ENCODE measurements at places on chromosomes 5 and 9.
A peak's percentile ranks its signal among the peaks of the same experiment; 100 is the strongest.

GRCh38 chr9:108565651-108566378, 290.0 kb downstream of the ACTL7B start:
- DNase-seq, result peak; percentile 23

DNA sequence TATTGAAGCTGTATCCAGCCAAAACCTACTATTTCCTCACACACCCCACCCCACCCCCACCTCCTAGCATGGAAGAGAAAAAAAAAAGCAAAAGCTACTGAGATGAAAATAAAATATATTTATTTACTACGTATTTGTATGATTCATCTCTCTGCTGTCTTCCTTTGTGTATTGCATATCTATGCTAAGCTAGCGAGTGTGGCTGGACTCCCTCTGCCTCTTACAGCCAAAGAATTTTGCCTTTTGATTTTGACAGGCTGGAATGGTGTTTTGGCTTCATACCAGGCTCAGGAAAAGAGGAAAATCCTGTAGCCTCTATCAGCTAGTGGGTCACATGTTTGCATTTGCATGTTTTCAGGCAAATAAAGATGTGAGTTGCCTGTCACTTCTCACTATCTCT, 2.2 kb downstream of the ABLIM3 start:
- DNase-seq, result no peak

GRCh38 chr5:164214698-164215097, 709.3 kb downstream of the MAT2B start:
- no peak for DNase-seq

DNA sequence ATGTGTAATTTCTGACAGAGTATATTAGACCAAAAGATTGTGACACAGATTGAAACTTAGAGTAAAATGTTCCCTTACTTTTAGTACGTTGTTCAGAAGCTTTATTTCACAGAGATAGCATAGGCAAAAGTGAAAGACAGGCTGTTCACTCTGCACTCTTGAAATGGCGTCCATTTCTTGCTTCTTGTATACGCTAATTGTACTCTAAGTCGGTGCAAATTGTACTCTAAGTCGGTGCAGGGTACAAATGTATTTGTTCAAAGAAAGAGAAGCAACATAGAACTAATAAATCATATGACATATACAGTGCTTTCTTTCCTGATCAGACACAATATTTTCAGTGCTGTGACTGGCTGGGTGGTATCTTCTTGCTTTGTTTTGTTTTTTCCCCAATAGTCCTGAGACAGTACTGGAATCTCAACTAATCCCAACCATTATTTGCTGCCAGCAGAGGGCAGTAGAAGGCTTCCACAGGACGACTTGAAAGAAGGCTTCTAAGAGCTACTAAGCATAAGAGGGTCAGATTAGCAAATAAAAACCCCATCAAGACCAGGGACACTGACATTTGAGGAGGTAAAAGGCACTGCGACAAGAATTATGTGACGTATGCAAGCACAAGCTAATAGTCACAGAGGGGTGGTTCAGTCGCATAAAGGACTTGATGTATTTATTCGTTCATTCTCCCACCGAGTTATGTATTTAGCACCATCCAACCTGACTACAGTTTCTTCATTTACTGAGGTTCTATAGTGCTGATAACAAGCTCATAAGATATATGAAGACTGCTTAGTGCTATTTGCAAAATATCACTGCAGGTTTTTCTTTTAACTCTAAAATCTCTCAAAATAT, 831.8 kb downstream of the TAF11L14 start:
- no peak for DNase-seq

DNA sequence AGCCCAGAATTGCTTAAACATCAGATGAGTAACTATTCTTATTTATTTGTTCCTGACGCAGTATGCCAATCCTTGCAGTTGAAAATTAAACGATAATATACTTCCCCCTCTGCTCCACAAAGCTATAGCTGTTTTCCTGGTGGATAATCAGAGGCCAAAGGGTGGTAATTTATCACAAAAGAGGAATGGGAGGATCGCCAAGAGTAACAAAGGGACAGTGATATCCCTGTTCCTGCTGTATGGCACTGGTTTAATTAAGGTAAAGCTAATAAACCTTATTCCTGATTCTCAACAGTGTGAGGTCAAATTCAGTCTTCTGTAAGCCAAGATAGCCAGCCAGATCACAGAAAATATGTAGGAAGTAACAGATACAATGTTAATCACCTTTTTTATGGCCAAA, 33.4 kb upstream of the PTGER4 start:
- no peak for DNase-seq

DNA sequence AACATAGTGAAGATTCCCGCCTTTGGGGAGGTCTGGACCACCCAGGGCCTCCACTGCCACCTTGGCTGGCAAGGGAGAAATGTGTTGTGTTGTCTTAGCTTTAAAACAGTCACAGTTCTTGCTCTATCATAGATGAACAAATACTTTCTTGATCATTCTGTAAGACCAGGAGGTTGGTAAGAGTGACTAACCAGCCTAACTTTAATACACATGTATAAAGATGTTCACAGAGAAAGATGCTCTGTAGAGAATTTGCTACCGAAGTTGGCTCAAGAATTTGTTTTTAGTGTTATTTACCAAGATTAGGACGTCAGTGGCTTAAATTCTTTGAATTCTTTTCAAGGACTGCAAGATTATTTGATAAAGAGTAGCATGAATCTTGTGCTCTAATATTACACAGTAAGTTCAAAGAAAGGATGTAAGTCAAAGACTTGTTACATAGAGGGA, 28.4 kb downstream of the GLRX start:
- DNase-seq, result no peak

GRCh38 chr9:85444243-85444642, 297.5 kb downstream of the AGTPBP1 start:
- DNase-seq, result no peak

GRCh38 chr5:14946815-14947620, 75.4 kb upstream of the ANKH start:
- DNase-seq, result no peak

GRCh38 chr9:101254733-101255433, 129.9 kb downstream of the BAAT start:
- DNase-seq, result no peak

GRCh38 chr5:150567031-150567717, 59.2 kb downstream of the NDST1 start:
- DNase-seq, result no peak

GRCh38 chr9:81461196-81461595, 228.2 kb downstream of the TLE1 start:
- no peak for DNase-seq

- DNase-seq, result no peak
Observed at GRCh38 chr5:117455236-117456233, 880.9 kb upstream of the SEMA6A start.

DNA sequence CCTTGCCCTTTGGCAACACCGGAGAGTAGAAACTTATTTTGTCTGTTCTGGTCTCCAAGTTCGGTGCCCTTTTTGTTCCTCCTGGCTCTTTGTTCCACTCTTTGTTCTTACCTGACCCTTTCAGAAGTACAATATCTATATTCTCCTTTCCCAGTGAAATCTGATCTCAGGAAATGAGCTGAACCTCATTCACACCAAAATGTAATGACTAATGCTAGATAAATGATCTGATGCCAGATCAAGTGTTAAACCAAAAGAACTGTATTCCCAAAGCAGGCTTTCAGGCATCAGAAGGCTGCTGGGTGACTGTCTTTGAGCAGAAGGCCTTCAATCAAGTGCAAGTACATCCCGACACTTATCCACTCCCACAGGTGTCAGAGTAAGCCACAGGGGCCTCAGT, 156.4 kb downstream of the SPOCK1 start:
- DNase-seq, result no peak

GRCh38 chr5:110309222-110309621, 417.2 kb downstream of the TMEM232 start:
- no peak for DNase-seq

DNA sequence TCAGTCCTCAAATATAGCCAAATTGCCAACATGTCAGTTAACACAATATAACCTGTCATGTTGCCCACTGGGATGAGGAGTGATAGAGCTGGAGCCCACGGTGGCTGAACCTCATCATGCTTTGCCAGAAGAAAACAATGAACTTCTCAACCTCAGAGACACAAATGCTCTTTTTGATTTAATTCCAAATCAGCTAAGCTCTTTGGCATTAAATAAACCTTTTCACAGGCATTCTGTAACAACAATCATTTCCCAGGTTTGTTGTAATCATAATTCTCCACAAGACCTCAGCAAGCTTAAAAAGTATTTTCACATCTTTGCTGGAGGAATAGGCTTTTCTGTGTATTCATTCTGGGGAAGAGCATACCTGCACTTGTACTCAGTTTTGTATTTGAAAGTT, 830.9 kb downstream of the MAT2B start:
- no peak for DNase-seq

- no peak for DNase-seq
Observed at GRCh38 chr9:127523312-127523851, 72.1 kb downstream of the LRSAM1 start.

GRCh38 chr9:110257097-110257841, 962 bp upstream of the TXN start:
- no peak for DNase-seq

GRCh38 chr5:103561685-103562452, 720 bp downstream of the NUDT12 start:
- DNase-seq, result no peak

DNA sequence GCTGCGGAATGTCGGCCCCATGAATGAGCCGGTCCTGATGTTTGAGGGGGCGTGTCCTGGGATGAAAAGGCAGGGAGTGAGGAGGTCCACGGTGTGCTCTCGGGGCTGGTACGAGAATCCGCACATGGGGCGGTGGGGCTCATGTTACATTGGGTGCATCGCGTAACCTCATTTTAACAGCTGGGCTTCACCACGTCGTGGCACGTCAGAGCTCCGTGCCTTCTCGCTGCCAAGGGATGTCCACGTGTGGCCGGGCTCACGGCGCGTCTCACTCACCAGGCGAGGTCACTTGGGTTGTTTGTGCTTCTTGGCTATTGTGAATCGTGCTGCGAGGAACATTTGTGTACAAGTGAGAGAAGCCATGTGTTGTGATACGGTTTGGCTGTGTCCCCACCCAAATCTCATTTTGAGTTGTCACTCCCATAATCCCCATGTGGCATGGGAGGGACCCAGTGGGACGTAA, 29.1 kb upstream of the IRX4 start:
- no peak for DNase-seq

- no peak for DNase-seq
Observed at GRCh38 chr9:72680593-72681282, 159.3 kb downstream of the TMC1 start.

- DNase-seq, result no peak
Observed at GRCh38 chr5:4254736-4255135, 659.1 kb downstream of the IRX1 start.

DNA sequence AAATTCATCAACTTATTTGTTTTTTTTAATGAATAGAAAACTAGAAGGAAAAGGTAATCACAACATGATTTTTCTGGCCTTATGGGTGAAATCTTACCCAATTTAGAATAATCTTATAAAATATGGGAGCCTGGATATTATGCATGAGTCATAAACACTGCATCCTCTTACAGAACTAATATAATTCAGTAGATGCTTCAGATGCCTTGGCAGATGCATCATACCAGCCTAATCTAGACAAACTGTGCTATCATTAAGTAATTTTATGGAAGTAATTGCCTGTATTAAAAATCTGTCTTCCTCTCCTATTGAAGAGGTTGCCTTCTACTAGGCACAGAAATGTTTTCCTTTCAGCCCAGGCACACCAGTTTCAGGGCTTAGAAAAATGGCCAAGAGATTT, 2384.6 kb upstream of the WWC1 start:
- DNase-seq, result no peak

DNA sequence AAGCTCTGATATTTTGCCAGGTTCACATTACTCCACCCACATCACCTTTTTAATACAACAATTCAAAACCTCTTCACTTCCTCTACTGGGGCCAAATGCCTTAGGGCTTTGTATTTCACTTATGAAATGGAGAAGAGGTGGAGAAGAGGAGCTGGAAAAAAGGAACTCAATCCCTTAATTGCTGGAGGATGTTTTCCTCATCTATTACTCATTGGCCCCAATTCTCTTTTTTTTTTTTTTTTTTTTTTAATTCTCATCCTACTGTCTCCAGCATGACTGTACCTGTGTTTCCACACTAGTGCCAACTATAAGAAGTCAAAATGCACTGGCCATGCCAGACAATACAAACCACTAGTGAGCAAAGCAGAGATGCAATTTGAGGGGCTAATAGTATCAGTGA, 20.9 kb downstream of the FAM13B start:
- no peak for DNase-seq

DNA sequence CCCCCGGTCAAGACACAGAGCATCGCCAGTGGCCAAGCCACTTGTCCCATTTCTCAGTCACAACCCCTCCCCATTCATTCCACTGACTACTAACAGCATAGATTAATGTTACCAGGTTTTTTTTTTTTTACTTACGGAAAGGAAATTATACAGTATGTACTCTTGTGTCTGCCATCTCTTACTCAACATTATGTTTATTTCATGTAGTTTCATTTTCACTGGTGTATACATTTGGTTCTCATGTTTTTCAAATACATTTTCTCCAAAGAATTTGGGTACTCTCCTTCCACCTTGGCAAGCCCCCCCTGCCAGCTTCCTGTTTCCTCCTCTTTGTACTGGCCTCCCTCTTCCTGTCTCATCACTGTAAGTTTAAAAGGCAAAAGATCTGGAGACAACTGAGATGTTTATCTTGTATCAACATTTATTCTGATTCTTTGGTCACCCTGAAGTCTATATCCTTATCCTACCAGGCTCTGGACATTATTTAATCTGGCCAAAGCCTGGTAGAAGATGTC, 207.3 kb downstream of the SAXO1 start:
- DNase-seq, result no peak

DNA sequence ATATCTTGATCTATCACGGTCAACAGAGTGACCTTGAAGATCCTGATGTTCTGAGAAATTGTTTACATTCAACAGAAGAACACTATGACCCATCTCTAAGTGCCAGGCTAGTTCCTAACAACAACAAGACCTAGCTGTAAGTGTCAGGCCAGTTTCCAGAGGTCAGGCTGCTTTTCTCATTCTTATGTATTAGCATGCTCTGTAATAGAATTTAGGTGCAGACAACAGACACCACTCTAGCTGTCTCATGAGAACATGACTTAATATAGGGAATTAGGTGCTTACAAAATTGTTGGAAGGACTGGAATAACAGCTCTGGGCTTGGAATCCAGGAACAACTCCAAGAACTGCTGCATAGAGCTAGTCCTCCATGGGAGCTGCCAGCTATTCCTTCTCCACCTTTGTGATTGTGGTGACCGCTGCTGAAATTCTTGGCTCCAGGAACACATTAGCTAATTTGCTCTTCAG, 138.7 kb downstream of the SNX18 start:
- DNase-seq, result no peak

GRCh38 chr5:41517909-41518308, 7.5 kb upstream of the PLCXD3 start:
- no peak for DNase-seq

- no peak for DNase-seq
Observed at GRCh38 chr9:125631391-125632085, 75.5 kb downstream of the MAPKAP1 start.

- no peak for DNase-seq
Observed at GRCh38 chr5:52502460-52502999, 285.2 kb upstream of the ITGA1 start.

DNA sequence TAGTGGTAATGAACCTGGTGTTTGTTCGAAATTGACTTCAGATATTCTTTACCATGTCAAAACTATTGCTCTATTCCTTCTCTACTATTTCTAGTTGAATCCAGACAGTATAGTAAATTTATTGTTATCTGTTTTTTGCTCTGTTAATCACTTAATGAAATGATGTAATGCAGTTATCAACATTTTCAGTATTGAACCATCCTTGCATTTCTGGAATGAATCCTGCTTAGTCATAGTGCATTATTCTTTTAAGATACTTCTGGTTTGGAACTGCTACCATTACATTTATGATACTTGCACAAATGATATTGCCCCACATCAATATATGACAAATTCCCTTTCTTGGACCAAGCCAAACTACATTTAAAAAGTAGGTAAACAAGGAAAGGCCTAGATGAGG, 554.0 kb upstream of the KLF4 start:
- no peak for DNase-seq

Data from activated naive CD4-positive, alpha-beta T cell treated with anti-CD3 and anti-CD28 coated beads, Interleukin-2, amount 50 U/mL, for 72 hours (primary cell).